ENCODE measurements at places on chromosomes 3 and 15. TPM values are rescaled to one million over a fixed set of nuclear protein-coding genes. Genes with fewer than 3 reads are reported as not detected.

The PTX3 gene
- total RNA-seq: 10.9 TPM

The PLCB2 gene
- 3.3 TPM for total RNA-seq

The BCHE gene
- 15.1 TPM for total RNA-seq

The PEX11A gene
- total RNA-seq: 14.5 TPM

The SKOR1 gene
- 0.16 TPM for total RNA-seq

The TRIM59 gene
- total RNA-seq: 14.3 TPM

The ECE2 gene
- 2.2 TPM for total RNA-seq

The NR2E3 gene
- total RNA-seq: 0.16 TPM

The KNG1 gene
- total RNA-seq: not detected

The STRIT1 gene
- total RNA-seq: not detected

The SLC2A2 gene
- not detected for total RNA-seq

The GLCE gene
- total RNA-seq: 76.4 TPM

The PDE8A gene
- total RNA-seq: 26.0 TPM

The MDFIC2 gene
- not detected for total RNA-seq

The HHLA2 gene
- not detected for total RNA-seq

The NR1I2 gene
- 0.16 TPM for total RNA-seq

The TFG gene
- 64.3 TPM for total RNA-seq

The TMEM266 gene
- 4.7 TPM for total RNA-seq
